ENCODE measurements at places on chromosomes 6 and 20.

DNA sequence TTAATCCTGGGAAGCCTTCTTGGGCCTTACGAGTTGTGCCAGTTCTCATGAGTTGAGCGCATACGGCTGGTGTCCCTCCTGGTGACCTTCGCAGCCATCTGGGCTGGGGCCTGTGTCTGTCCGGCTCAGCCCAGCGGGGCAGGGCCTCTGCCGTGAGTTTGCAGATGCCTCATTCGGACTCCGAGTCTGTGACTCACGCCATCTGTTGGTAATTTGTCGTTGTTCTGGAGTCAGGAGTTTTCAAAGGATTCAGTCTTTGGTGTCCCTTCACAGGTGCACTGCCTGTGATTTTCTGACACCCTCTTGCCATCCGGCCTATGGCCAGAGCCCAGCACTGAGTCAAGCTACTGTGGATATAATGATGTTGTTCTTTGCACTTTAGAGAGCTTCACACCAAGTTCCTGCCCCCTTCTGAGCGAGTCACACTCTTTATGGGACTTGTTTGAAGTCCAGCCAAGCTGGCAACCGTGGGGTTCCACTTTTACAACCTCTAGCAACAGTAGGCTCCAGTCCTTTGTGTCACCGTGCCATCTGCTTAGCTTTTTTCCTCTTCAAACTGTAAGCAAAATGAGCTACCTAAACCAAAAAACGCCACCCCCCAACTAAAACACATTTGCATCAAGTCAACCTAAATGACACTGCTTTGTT lies 175.6 kb downstream of the AIG1 start:
- H3K27ac ChIP-seq: no peak overlapping the region
- no peaks in the 10 kb centered on the region for H3K36me3 ChIP-seq
- no peak for DNase-seq
- no peaks in the 10 kb centered on the region for H3K27me3 ChIP-seq

DNA sequence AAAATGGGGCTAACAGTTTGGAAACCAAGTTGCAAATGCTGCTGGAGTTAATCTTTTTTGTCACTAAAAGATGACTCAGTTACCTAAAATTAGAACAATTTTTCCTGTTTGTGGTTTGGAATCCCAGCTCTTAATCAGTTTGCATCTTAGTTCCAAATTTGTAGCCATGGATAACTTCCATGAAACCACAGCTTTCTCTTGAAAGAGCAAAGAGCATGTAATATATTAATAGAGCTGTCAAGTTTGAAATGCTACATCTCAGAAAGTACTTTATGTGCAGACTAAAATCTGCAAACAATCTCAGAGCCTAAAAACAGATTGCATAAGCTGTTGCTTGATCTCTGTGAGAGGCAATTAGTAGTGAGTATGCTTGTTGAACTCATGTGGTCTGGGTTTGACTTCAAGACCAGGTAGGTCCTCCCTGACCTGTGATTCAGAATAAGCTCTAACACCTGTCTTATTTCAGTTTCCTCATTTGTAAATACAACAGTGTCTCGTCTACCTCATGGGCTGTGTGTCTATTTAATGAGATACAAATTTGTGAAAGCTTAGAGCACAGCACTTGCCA lies 23.5 kb downstream of the DHX35 start:
- peaks cover 18% of the 10 kb centered on the region for H3K4me1 ChIP-seq
- H3K27me3 ChIP-seq: no peaks in the 10 kb centered on the region
- no peak overlapping the region for H3K4me3 ChIP-seq
- peaks cover 19% of the 10 kb centered on the region for H3K36me3 ChIP-seq
- DNase-seq: no peak
- no peak overlapping the region for H3K27ac ChIP-seq

- H3K36me3 ChIP-seq: peaks cover 76% of the 10 kb centered on the region
- H3K4me3 ChIP-seq: no peak overlapping the region
- no peaks in the 10 kb centered on the region for H3K27me3 ChIP-seq
- H3K27ac ChIP-seq: no peak overlapping the region
- H3K4me1 ChIP-seq: no peaks in the 10 kb centered on the region
- DNase-seq: no peak
Observed at GRCh38 chr6:83169511-83169910, 23.6 kb downstream of the PGM3 start.

DNA sequence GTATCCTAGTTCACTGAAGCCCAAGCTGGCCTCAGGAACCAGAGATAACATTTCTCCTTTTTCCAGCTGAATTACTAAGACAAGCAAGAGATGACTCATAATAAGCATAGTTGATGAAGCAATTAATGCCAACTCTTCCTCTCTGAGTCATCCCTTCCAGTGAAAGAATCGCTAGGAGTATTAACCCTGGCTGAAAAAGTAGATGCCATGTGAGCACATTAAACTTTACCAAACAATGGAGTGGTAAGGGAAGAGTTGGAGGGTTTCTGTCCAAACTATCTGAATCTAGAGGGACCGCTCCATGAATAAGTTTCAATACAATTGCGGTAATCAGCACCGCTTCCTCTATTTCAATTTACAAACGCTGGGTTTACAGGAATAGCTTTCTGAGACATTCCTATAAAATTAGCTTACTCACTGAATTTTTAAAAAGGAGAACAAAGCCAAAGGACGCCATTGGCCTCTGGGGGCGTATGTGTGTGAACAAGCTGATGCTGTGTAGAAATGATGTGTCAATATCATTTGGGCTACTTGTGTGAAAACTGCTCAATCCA lies 48.3 kb downstream of the ATXN1 start:
- H3K27me3 ChIP-seq: no peaks in the 10 kb centered on the region
- H3K36me3 ChIP-seq: no peaks in the 10 kb centered on the region
- H3K27ac ChIP-seq: no peak overlapping the region

DNA sequence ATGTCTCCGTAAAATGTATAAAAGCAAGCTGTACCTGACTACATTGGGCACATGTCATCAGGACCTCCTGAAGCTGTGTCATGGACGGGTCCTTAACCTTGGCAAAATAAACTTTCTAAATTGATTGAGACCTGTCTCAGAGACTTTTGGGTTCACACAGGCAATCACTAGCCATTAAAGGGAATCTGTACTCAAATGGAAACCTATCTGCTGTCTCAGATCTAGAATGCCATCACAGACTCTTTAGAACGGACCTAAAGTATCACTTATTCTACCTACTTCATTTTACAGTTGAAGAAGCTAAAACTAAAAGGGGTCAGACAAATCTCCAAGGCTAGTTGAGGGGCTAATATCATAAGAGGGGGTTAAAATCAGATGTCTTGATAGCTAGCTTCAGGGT lies 11.1 kb downstream of the SAMD3 start:
- no peak for DNase-seq
- H3K27ac ChIP-seq: no peak overlapping the region
- H3K4me3 ChIP-seq: no peak overlapping the region
- H3K36me3 ChIP-seq: no peaks in the 10 kb centered on the region
- H3K27me3 ChIP-seq: no peaks in the 10 kb centered on the region

DNA sequence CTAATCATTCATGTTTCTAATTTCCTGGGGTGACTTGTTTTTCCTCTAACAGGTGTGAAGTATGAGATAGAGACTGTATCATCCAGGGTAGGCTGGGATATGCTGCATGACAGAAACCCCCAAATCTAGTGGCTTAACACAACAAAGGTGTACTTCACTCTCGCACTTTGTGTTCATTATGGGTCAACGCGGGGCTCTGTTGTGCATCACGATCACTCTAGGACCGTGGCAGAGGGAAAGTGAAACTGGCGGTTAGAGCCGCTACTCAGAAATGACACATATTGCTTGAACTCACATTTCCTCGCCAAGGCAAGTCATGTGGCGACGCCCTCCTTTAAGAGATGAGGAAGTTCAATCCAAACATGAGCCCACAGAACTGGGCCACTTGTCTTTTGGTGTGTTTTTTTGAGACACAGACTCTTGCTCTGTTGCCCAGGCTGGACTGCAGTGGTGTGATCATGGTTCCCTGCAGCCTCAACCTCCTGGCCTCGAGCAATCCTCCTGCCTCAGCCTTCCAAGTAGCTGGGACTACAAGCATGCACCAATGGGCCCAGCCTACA lies 41.3 kb downstream of the PCNA start:
- peaks cover 50% of the 10 kb centered on the region for H3K4me1 ChIP-seq
- DNase-seq: peak; percentile 91
- H3K27me3 ChIP-seq: no peaks in the 10 kb centered on the region
- peak overlapping the region; percentile 55 for H3K4me3 ChIP-seq
- no peaks in the 10 kb centered on the region for H3K36me3 ChIP-seq

GRCh38 chr6:132937466-132937906 lies 123.1 kb downstream of the RPS12 start:
- no peak overlapping the region for H3K27ac ChIP-seq
- H3K27me3 ChIP-seq: no peaks in the 10 kb centered on the region
- no peaks in the 10 kb centered on the region for H3K36me3 ChIP-seq
- no peaks in the 10 kb centered on the region for H3K4me1 ChIP-seq
- peak; percentile 3 for DNase-seq
- H3K4me3 ChIP-seq: no peak overlapping the region

DNA sequence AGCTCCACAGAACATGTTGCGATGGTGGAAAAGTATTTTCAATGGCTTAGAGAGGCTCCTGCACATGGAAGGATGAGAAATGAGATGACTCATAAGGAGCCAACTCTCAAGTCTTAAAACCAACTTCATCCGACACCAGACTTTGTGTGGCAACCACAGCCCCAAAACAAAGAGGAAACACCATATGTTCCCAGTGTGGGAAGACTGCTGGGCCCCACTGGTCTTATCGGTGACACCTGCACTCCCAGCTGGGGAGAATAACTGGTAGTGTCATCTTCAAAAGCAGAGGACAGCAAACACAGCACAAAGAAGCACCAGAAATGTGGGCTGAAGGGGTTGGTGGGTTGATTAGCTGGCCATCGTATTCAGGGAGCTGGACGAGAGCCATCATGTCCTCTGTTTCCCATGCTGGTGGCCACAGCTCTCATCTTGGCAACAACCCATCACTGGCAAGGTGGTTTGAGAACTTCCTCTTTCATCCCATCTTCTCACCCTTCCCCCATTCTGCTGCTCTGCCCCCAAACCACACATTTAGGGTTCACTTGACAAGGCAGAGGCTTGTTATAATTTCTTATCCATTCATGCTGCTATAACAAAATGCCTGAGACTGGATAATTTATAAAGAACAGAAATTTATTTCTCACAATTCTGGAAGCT lies 46.0 kb upstream of the TASP1 start:
- no peak overlapping the region for H3K4me3 ChIP-seq
- DNase-seq: peak; percentile 64
- H3K4me1 ChIP-seq: peaks cover 28% of the 10 kb centered on the region
- peak overlapping the region; percentile 30 for H3K27ac ChIP-seq
- H3K27me3 ChIP-seq: no peaks in the 10 kb centered on the region
- H3K36me3 ChIP-seq: no peaks in the 10 kb centered on the region

DNA sequence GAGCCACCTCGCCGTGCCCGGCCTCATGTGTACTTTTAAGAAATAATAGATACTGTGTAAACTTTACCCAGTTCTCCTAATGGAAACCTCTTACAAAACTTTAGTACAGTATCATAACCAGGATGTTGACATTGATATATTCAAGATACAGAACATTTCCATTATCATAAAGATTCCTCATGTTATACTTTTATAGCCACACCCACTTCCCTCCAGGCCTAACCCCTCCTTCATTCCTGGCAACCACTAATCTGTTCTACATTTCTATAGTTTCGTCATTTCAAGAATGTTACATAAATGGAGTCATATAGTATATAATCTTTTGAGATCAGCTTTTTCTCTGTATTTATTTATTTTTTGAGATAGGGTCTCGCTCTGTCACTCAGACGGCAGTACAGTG lies 52.6 kb upstream of the SALL4 start:
- H3K27me3 ChIP-seq: no peaks in the 10 kb centered on the region
- H3K4me1 ChIP-seq: no peaks in the 10 kb centered on the region
- no peaks in the 10 kb centered on the region for H3K36me3 ChIP-seq
